Inflammatory macrophage (primary cell): ENCODE measurements at places on chromosomes 6 and 20.

DNA sequence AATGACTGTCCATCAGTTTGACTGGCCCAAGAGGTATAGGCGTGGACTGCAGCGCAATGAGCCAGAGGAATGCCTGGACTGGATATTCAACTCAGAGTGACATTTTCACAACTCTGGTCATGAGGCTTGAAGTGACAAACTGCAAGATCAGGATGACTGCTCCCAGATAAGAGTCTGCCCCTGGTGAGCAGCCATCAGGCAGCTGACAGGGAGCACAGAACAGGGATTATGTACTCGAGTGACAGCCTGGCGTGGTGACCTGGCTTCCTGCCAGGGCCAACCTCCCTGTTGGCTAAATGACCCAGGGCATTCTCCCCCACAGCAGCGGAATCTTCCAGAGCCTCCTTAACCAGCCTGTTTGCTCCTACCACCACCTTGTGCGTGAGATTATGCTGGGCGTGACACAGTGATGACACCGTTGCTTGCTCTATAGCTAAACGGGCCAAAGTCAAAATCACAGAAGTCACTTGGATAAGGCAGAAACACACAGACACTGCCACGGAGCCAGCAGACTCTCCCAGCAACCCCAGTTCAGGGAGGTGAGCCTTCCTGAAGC, 209.1 kb upstream of the JARID2 start:
- DNase-seq: peak; percentile 33

DNA sequence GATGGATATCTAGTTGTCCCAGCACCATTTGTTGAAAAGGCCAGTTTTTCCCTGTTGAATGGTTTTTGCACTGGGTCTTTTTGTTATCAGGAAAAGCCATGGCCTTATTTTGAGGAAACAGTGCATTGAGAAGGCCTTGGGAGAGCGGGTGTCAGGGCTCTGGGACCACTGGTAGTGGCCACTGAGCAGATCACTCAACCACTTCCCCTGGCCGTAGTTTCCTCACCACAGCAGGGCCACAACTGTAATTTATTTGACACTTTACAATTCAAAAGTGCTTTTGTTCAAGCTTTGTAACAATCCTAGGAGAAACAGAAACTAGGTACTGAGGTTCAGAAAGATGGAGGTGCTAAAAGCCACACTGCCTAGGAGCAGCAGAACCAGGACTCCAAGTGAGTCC, 281.8 kb downstream of the GMDS start:
- no peak for DNase-seq

GRCh38 chr6:151609146-151609902, 115.5 kb downstream of the CCDC170 start:
- no peak for DNase-seq

GRCh38 chr6:105499931-105500330, 97.0 kb upstream of the PREP start:
- no peak for DNase-seq

DNA sequence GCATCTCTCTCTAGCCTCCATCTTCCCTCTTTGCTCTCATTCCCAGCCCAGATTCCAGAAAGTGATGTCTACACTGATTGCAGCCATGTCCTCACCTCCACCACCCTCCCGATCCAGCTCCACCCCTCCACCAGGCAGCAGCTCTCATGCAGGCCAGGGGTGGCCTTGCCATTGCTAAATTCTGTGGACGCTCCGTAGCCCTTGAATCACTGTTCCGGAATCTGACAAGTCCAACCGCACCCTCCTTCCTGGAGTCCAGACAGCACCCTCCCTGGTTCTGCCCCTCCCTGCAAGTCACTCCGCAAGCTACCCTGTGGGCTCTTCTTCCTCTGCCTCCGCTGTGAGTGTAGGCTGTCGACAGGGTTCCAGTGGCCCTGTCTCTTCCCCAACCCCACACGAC, 26.2 kb downstream of the TNXB start:
- no peak for DNase-seq
